ENCODE measurements at places on chromosomes 7 and 10. TPM values are rescaled to one million over a fixed set of nuclear protein-coding genes. Genes with fewer than 3 reads are reported as not detected.

LAMB1 gene
- total RNA-seq, result 108 TPM

LGI1 gene
- not detected for total RNA-seq

ENTPD1 gene
- not detected for total RNA-seq

HOXA11 gene
- 0.75 TPM for total RNA-seq

PHTF2 gene
- total RNA-seq, result 17.4 TPM

KCND2 gene
- not detected for total RNA-seq

CTAGE8 gene
- not detected for total RNA-seq

RELN gene
- total RNA-seq, result 0.01 TPM

SPDYE8 gene
- total RNA-seq, result not detected

GIMAP5 gene
- total RNA-seq, result 0.08 TPM

ZNF467 gene
- 1.1 TPM for total RNA-seq

GSDME gene
- total RNA-seq, result 51.2 TPM

ITPRID1 gene
- total RNA-seq, result not detected

BICC1 gene
- 19.6 TPM for total RNA-seq

ZFAND2A gene
- total RNA-seq, result 53.8 TPM

CYP3A5 gene
- total RNA-seq, result 1.9 TPM

CDHR3 gene
- 5.0 TPM for total RNA-seq

SORCS1 gene
- not detected for total RNA-seq

LEP gene
- not detected for total RNA-seq

OGDH gene
- total RNA-seq, result 30.5 TPM

FOXI2 gene
- not detected for total RNA-seq

THSD7A gene
- total RNA-seq, result 1.7 TPM

CRHR2 gene
- 0.05 TPM for total RNA-seq

VGF gene
- total RNA-seq, result 19.2 TPM

SYT15B gene
- total RNA-seq, result 2.1 TPM

All from A549 treated with Mapracorat at 1 μM for 4 hours (cell line).